ENCODE measurements at places on chromosomes 2 and 18. TPM values are rescaled to one million over a fixed set of nuclear protein-coding genes. Genes with fewer than 3 reads are reported as not detected.

Gene SETBP1
- total RNA-seq, result 71.7 TPM

Gene CCDC102B
- total RNA-seq, result 6.8 TPM

Gene ZC3H6
- total RNA-seq, result 17.1 TPM

DNA sequence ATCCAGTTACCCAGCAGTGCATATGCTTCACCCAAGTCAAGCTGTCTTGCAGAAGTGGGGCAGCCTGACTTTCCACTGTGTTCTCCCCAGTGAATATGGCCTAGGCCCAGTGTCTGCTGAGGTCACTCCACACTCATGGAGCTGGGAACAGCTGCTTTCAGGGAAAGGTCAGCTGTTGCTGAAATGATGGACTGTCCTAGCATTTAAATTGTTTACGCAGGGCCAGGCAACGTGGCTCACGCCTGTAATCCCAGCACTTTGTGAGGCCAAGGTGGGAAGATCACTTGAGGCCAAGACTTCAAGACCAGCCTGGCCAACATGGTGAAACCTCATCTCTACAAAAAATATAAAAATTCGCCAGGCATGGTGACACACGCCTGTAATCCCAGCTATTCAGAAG, 86.5 kb downstream of the LIPG start:
- H3K36me3 ChIP-seq, result no peaks in the 10 kb centered on the region
- no peak for DNase-seq
- peaks cover 4% of the 10 kb centered on the region for H3K4me1 ChIP-seq
- no peaks in the 10 kb centered on the region for H3K27me3 ChIP-seq
- H3K27ac ChIP-seq, result no peak overlapping the region

Gene ESPNL
- 2.7 TPM for total RNA-seq

- DNase-seq, result no peak
- H3K27ac ChIP-seq, result no peak overlapping the region
- H3K4me1 ChIP-seq, result no peaks in the 10 kb centered on the region
- H3K36me3 ChIP-seq, result no peaks in the 10 kb centered on the region
- no peak overlapping the region for H3K4me3 ChIP-seq
Measured at GRCh38 chr2:6423157-6423556, 442.6 kb downstream of the CMPK2 start.

DNA sequence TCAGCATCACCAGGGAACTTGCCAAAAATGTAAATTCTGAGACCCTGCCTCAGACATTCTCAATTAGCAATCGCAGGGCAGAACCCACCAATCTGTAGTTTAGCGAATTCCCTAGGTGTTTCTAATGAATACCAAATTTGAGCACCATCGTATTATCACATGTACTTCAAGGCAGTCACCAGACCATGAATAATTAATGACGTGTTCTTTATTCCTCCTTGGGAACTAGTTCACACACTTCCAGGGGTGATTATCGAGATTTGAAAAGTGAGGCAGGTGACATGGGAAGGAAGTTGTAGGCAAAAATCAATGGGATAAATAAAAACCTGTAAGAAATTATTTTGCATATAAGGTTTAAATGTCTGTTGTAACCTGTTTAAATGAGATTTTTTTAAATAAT, 102.5 kb upstream of the CRIM1 start:
- H3K27me3 ChIP-seq, result no peaks in the 10 kb centered on the region
- DNase-seq, result no peak
- H3K36me3 ChIP-seq, result no peaks in the 10 kb centered on the region
- H3K4me3 ChIP-seq, result no peak overlapping the region
- H3K4me1 ChIP-seq, result no peaks in the 10 kb centered on the region
- H3K27ac ChIP-seq, result no peak overlapping the region

GRCh38 chr2:5521461-5521860, 170.7 kb upstream of the SOX11 start:
- H3K4me1 ChIP-seq, result no peaks in the 10 kb centered on the region
- H3K36me3 ChIP-seq, result no peaks in the 10 kb centered on the region
- DNase-seq, result no peak
- no peak overlapping the region for H3K4me3 ChIP-seq
- no peaks in the 10 kb centered on the region for H3K27me3 ChIP-seq
- H3K27ac ChIP-seq, result no peak overlapping the region

DNA sequence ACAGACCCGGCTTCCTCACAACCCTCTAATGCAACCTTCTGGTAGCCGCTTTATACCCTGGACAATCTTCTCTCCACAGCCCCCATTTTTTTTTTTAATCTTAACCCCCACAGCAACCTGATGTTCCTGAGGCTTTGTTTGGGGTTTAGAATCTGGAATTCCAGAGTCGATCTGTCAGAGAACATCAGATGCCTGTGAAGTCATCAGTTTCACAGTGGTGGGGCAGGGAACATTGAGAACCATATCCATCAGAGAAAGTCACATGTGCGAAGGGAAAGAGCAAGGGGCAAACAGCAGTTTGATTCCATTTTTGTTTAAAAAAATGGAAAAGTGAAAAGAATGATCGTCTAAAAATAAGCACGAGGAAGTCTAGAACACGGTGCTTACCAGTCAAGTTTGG, 20.6 kb downstream of the NPAS2 start:
- no peaks in the 10 kb centered on the region for H3K36me3 ChIP-seq
- no peak for DNase-seq
- no peak overlapping the region for H3K4me3 ChIP-seq
- H3K27me3 ChIP-seq, result no peaks in the 10 kb centered on the region
- no peaks in the 10 kb centered on the region for H3K4me1 ChIP-seq

GRCh38 chr2:23199115-23199918, 185.7 kb upstream of the KLHL29 start:
- DNase-seq, result no peak
- H3K4me1 ChIP-seq, result no peaks in the 10 kb centered on the region
- H3K36me3 ChIP-seq, result no peaks in the 10 kb centered on the region
- peak overlapping the region; percentile 27 for H3K4me3 ChIP-seq
- H3K27me3 ChIP-seq, result no peaks in the 10 kb centered on the region

Gene NR4A2
- total RNA-seq, result 2.4 TPM

- no peaks in the 10 kb centered on the region for H3K36me3 ChIP-seq
- H3K27ac ChIP-seq, result no peak overlapping the region
- no peaks in the 10 kb centered on the region for H3K4me1 ChIP-seq
- H3K4me3 ChIP-seq, result no peak overlapping the region
- DNase-seq, result no peak
Measured at GRCh38 chr2:225797394-225797793, 397.9 kb downstream of the NYAP2 start.

- no peak overlapping the region for H3K4me3 ChIP-seq
- no peaks in the 10 kb centered on the region for H3K27me3 ChIP-seq
- no peak overlapping the region for H3K27ac ChIP-seq
- H3K36me3 ChIP-seq, result no peaks in the 10 kb centered on the region
- no peak for DNase-seq
Measured at GRCh38 chr18:21179590-21180220, 62.3 kb upstream of the GREB1L start.

DNA sequence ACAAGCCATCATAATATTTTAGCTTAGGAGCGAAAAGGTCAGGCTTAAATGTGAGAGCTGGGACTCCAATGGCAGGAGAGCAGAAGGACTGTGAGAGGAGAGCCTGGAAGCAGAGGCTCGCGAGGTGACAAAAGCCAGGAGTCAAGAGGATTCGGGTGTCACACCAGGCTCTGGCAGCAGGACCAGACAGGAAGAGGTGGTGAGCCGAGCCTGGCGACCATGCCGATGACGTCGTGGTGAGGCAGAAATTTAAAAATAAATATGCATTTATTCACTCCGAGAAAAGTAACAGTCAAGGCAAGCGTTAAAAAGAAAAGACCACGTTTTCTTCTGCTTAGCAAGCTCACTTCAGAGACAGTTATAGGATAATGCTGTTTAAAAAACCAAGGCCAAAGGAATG, 31.3 kb upstream of the ZNF236 start:
- no peak overlapping the region for H3K4me3 ChIP-seq
- no peak overlapping the region for H3K27ac ChIP-seq
- H3K36me3 ChIP-seq, result no peaks in the 10 kb centered on the region
- no peak for DNase-seq
- H3K27me3 ChIP-seq, result no peaks in the 10 kb centered on the region

Gene CRYGC
- not detected for total RNA-seq

Gene NETO1
- 1.6 TPM for total RNA-seq

Gene C2orf66
- not detected for total RNA-seq

- H3K4me1 ChIP-seq, result peaks cover 6% of the 10 kb centered on the region
- H3K36me3 ChIP-seq, result no peaks in the 10 kb centered on the region
- H3K27ac ChIP-seq, result no peak overlapping the region
- no peaks in the 10 kb centered on the region for H3K27me3 ChIP-seq
Measured at GRCh38 chr2:128404709-128405466, 86.2 kb upstream of the HS6ST1 start.

Gene GPR39
- total RNA-seq, result 8.7 TPM

GRCh38 chr2:29463181-29463900, 348.1 kb downstream of the CLIP4 start:
- no peaks in the 10 kb centered on the region for H3K4me1 ChIP-seq
- no peaks in the 10 kb centered on the region for H3K27me3 ChIP-seq
- no peak overlapping the region for H3K27ac ChIP-seq
- no peak for DNase-seq

- H3K4me3 ChIP-seq, result no peak overlapping the region
- H3K27ac ChIP-seq, result no peak overlapping the region
- no peaks in the 10 kb centered on the region for H3K36me3 ChIP-seq
- no peaks in the 10 kb centered on the region for H3K4me1 ChIP-seq
- no peaks in the 10 kb centered on the region for H3K27me3 ChIP-seq
- no peak for DNase-seq
Measured at GRCh38 chr2:133415210-133415876, 152.9 kb downstream of the NCKAP5 start.

DNA sequence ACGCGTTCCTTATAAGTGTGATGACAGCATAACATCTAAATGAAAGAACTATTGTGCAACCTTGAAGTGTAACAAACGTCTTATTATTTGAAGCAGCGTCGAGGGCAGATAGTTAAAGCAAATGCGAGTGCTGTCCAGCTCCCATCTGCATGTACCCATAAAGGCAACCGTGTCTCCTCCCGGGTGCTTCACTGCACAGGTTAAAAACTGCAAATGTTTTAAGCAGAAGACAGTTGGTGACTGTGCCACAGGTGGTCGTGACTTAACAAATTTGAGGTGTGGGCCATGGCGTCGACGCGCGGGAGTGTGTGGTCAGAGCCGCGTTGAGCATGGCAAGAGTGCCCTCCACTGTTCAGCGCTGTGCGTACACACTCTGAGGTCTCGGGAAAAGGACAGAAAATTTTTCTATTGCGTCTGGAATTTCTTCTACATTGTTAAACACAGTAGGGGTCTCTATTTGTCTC, 6.4 kb downstream of the SALL3 start:
- DNase-seq, result no peak
- H3K27ac ChIP-seq, result no peak overlapping the region
- H3K27me3 ChIP-seq, result peaks cover 54% of the 10 kb centered on the region
- no peak overlapping the region for H3K4me3 ChIP-seq
- no peaks in the 10 kb centered on the region for H3K36me3 ChIP-seq

GRCh38 chr18:26133652-26134051, at the start of gene PSMA8:
PSMA8 (plus strand) TSS chr18:26133869; CDS start chr18:26133966, 97 bp downstream.
- H3K36me3 ChIP-seq, result no peaks in the 10 kb centered on the region
- no peak within 1 kb of the TSS for H3K4me3 ChIP-seq
- H3K27me3 ChIP-seq, result no peaks in the 10 kb centered on the region
- H3K4me1 ChIP-seq, result no peaks in the 10 kb centered on the region
- H3K27ac ChIP-seq, result no peak within 1 kb of the TSS

DNA sequence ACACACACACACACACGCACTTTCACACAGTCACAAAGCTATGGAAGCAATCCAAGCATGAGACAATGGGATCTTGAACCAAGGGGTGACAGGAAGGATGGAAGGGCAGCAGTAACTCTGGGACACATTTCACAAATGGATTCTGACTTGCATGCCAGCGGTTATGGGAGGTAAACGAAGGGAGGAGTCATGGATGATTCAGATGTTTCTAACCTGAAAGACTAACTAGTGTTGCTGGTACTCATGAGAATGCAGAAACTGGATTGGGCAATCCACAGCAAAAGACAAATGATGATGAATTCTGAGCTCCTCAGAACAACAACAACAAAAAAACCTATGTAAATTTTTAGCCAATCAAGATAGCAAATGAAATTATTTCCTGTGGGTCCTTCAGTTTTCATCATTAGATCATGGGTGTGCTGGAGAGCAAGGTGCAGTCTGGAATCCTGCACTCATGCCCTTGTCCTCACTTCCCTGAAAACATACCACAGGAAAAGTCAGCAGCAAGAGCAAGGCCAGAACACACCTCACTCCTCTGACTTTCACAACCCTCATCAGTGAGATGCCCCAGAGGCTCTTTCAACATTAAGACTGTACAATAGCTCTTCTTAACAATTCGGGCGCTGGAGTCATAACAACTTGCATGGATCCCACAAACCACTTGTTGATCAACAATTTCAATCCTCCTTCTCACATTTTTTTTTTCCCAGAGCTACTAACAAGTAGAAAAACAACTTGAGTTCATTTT, 32.6 kb downstream of the ABCA12 start:
- no peak overlapping the region for H3K27ac ChIP-seq
- H3K36me3 ChIP-seq, result no peaks in the 10 kb centered on the region
- no peaks in the 10 kb centered on the region for H3K27me3 ChIP-seq
- DNase-seq, result no peak
- no peak overlapping the region for H3K4me3 ChIP-seq

DNA sequence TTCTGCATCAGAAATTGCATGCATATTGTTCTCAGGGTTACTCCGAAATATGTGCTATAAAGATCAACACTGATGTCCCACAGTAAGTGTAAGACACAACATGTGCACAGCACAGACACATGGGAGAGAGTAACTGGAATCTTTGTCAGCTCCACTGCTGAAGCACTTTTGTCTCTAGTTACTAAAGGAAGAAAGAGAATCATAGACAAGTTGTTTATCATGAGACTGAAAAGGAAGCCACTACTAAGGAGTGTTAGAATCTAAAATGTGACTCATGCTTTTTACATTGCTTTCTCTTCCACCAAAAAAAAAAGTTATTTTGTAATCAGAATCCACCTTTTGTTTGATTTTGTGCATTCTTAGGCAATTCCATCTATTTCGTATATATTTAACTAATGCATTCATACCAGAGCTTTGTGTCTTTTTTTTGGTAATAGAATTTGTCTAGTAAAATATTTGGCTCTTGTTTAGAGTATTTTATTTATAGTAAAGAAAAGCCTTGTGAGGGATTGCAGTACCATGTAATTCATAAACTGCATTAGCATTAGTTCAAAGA, 502.4 kb downstream of the FBXO15 start:
- H3K36me3 ChIP-seq, result no peaks in the 10 kb centered on the region
- no peak overlapping the region for H3K4me3 ChIP-seq
- no peaks in the 10 kb centered on the region for H3K4me1 ChIP-seq
- H3K27me3 ChIP-seq, result no peaks in the 10 kb centered on the region
- DNase-seq, result no peak
- H3K27ac ChIP-seq, result no peak overlapping the region

GRCh38 chr18:63111671-63112402, 207.7 kb downstream of the BCL2 start:
- no peaks in the 10 kb centered on the region for H3K4me1 ChIP-seq
- H3K36me3 ChIP-seq, result no peaks in the 10 kb centered on the region
- H3K4me3 ChIP-seq, result no peak overlapping the region
- no peaks in the 10 kb centered on the region for H3K27me3 ChIP-seq
- no peak overlapping the region for H3K27ac ChIP-seq

Gene FLACC1
- 3.7 TPM for total RNA-seq

DNA sequence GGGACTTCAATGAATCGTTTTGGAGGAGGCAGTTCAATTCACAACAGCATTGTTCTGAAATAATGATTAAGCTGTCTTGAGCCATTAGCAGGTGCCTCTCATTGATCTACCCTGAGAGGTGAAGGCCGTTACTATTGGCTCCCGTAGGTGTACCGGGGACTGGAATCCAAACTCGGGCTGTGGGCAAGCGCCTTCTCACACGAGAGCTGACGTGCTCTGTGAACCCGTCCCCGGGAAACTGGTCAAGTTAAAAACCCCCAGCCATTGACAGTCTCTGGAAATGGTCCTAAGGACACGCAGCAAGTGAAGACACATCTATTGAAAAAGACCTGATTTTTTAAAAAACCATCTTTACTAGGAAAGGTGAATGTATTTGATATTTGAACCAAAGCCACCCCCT, 8.1 kb upstream of the NFATC1 start:
- DNase-seq, result peak; percentile 5
- no peak overlapping the region for H3K4me3 ChIP-seq
- H3K27ac ChIP-seq, result no peak overlapping the region

Gene PRKRA
- total RNA-seq, result 43.0 TPM
